ENCODE measurements at places on chromosomes 16 and 17. TPM values are rescaled to one million over a fixed set of nuclear protein-coding genes. Genes with fewer than 3 reads are reported as not detected.
A peak's percentile ranks its signal among the peaks of the same experiment; 100 is the strongest.

CAPNS2 gene
- 0.30 TPM for polyA plus RNA-seq

KIF2B gene
- polyA plus RNA-seq: not detected

DNA sequence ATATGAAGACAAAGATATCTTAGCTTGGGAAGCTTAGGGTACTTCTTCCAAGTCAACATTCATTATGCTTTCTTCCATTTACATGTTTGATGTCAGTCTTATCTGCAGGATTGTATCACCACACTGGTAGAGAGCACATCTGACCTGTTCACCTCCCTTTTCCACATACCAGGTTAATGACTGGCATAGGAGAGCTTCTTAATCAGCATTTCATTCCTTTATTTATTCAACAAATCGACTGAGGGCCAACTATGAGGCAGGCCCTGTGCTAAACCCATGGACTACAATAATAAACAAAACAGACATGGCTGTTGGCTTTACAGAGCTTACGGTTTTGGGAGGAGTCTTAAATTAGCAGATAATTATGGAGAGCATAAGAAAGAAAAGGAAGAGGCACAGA, 378.1 kb upstream of the CDH11 start:
- H3K27me3 ChIP-seq: no peaks in the 10 kb centered on the region
- no peak overlapping the region for H3K4me3 ChIP-seq
- no peaks in the 10 kb centered on the region for H3K4me1 ChIP-seq
- DNase-seq: no peak
- H3K36me3 ChIP-seq: no peaks in the 10 kb centered on the region

- peaks cover 7% of the 10 kb centered on the region for H3K4me1 ChIP-seq
- peak; percentile 51 for DNase-seq
- no peaks in the 10 kb centered on the region for H3K27me3 ChIP-seq
- no peak overlapping the region for H3K4me3 ChIP-seq
- H3K36me3 ChIP-seq: no peaks in the 10 kb centered on the region
Observed at GRCh38 chr17:82297280-82297713, 20.1 kb downstream of the CD7 start.

PIPOX gene
- polyA plus RNA-seq: 0.39 TPM

- no peaks in the 10 kb centered on the region for H3K36me3 ChIP-seq
- H3K27ac ChIP-seq: no peak overlapping the region
- no peaks in the 10 kb centered on the region for H3K27me3 ChIP-seq
- H3K4me1 ChIP-seq: no peaks in the 10 kb centered on the region
Observed at GRCh38 chr16:46947900-46948547, 25.4 kb downstream of the DNAJA2 start.

DNA sequence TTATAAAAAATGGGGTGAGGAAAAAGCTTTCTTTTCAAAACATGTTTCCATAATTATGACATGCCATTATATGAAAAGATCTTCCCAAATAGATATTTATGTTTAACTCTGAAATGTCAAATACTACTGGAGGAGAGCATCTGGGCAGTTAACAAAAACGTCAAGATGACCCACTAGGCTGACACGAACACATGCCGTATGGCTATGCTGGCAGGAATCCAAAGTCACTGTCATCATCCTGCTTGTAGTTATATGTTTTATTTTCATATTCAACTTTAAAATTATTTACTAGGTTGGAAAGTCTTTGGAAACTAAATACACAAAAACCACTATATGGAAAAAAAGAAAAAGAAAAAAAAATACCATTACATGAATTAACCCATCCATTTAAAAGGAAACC, 27.3 kb downstream of the ANKFY1 start:
- H3K36me3 ChIP-seq: peaks cover 17% of the 10 kb centered on the region
- no peak overlapping the region for H3K4me3 ChIP-seq
- no peaks in the 10 kb centered on the region for H3K27me3 ChIP-seq
- H3K27ac ChIP-seq: peak overlapping the region; percentile 3
- peak; percentile 48 for DNase-seq
- peaks cover 2% of the 10 kb centered on the region for H3K4me1 ChIP-seq

AOC2 gene
- polyA plus RNA-seq: 1.5 TPM

GRCh38 chr17:78057113-78057740, 71.3 kb downstream of the TMC6 start:
- H3K27me3 ChIP-seq: no peaks in the 10 kb centered on the region
- peaks cover 18% of the 10 kb centered on the region for H3K36me3 ChIP-seq
- H3K4me1 ChIP-seq: peaks cover under 1% of the 10 kb centered on the region
- DNase-seq: no peak
- no peak overlapping the region for H3K27ac ChIP-seq

- peak overlapping the region; percentile 87 for H3K27ac ChIP-seq
- DNase-seq: no peak
- H3K27me3 ChIP-seq: no peaks in the 10 kb centered on the region
- H3K4me3 ChIP-seq: no peak overlapping the region
Observed at GRCh38 chr17:42247734-42248133, 28.5 kb downstream of the STAT5B start.

LITAFD gene
- not detected for polyA plus RNA-seq

- no peaks in the 10 kb centered on the region for H3K27me3 ChIP-seq
- no peaks in the 10 kb centered on the region for H3K4me1 ChIP-seq
- DNase-seq: no peak
- H3K36me3 ChIP-seq: no peaks in the 10 kb centered on the region
- H3K27ac ChIP-seq: no peak overlapping the region
- no peak overlapping the region for H3K4me3 ChIP-seq
Observed at GRCh38 chr17:44444735-44445105, 55.3 kb upstream of the ITGA2B start.

NPIPA5 gene
- 2.4 TPM for polyA plus RNA-seq

ITPRIPL2 gene
- 12.4 TPM for polyA plus RNA-seq

NXN gene
- 30.5 TPM for polyA plus RNA-seq

- no peak overlapping the region for H3K27ac ChIP-seq
- no peaks in the 10 kb centered on the region for H3K4me1 ChIP-seq
- no peak for DNase-seq
- no peak overlapping the region for H3K4me3 ChIP-seq
- no peaks in the 10 kb centered on the region for H3K27me3 ChIP-seq
- H3K36me3 ChIP-seq: peaks cover 24% of the 10 kb centered on the region
Observed at GRCh38 chr17:21294321-21295035, 10.0 kb downstream of the MAP2K3 start.

DNA sequence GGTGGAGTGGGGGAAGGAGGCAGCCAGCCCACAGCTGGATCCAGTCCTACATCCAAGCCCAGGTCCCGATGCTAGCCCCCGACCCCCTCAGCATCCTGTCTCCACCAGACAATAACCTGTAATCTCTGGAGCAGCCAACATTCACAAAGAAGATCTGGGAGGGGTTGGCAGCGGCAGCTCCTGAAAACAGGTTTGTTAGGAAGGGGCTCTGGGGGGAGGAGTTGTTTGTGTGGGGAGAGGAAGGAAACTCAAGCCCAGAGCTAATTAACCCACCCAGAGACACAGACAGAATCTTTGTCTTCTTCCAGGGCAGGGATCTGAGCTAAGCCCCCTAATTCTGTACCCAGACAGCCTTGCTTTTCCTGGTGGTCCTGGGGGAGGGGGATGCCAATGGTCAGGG, 4.6 kb upstream of the C17orf113 start:
- DNase-seq: no peak
- no peaks in the 10 kb centered on the region for H3K4me1 ChIP-seq
- no peaks in the 10 kb centered on the region for H3K36me3 ChIP-seq
- peaks cover 10% of the 10 kb centered on the region for H3K27me3 ChIP-seq

GRCh38 chr16:89863741-89864526, 9.5 kb upstream of the TCF25 start:
- no peak for DNase-seq
- H3K27ac ChIP-seq: peak overlapping the region; percentile 57
- H3K4me1 ChIP-seq: no peaks in the 10 kb centered on the region
- no peak overlapping the region for H3K4me3 ChIP-seq
- no peaks in the 10 kb centered on the region for H3K36me3 ChIP-seq

ZNF624 gene
- 1.3 TPM for polyA plus RNA-seq

TUBB3 gene
- polyA plus RNA-seq: 1.3 TPM

SNAI3 gene
- polyA plus RNA-seq: 3.8 TPM

DNA sequence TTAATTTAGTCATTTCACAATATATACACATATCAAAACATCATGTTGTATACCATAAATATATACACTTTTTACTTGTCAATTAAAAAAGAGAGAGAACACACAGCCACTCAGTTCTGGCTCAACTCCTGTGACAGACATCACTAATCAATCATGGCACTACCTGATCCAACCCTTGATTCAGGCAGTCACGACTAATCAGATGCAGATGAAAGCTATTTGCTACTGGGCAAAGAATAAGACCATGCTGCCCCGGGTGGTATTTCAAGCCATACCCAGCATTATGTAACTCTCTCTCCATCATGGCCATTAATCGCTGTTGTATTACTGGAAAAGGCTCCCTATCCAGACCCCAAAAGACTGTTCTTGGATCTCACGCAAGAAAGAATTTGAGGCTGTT, 345.7 kb downstream of the HAPSTR1 start:
- peak; percentile 6 for DNase-seq
- H3K27me3 ChIP-seq: no peaks in the 10 kb centered on the region
- H3K27ac ChIP-seq: no peak overlapping the region
- H3K36me3 ChIP-seq: no peaks in the 10 kb centered on the region
- no peak overlapping the region for H3K4me3 ChIP-seq

DNA sequence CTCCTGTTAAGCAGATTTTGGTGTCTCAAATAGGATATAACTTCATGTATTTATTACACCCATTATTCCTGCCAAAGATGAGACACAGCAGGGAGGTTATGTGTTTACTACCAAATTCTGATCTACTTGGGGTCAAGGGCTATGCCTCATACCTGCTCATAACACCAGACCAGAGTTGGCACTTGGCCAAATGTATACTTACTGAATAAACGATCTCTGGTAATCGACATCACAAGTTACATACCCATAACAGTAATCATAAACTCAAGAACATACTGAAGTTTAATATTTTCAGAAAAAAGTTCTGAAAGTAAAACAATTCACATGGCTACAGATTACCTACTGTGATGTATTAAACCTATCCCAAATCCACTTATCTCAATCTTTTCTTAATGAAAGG, 2.9 kb downstream of the TMEM170A start:
- H3K27ac ChIP-seq: no peak overlapping the region
- H3K4me1 ChIP-seq: peaks cover 15% of the 10 kb centered on the region
- no peak overlapping the region for H3K4me3 ChIP-seq
- no peaks in the 10 kb centered on the region for H3K27me3 ChIP-seq
- no peaks in the 10 kb centered on the region for H3K36me3 ChIP-seq
- peak; percentile 28 for DNase-seq

GRCh38 chr16:87707097-87707496, 58.7 kb downstream of the KLHDC4 start:
- no peaks in the 10 kb centered on the region for H3K27me3 ChIP-seq
- no peak for DNase-seq
- no peak overlapping the region for H3K27ac ChIP-seq
- H3K36me3 ChIP-seq: peaks cover 14% of the 10 kb centered on the region
- H3K4me3 ChIP-seq: no peak overlapping the region

CACNG5 gene
- polyA plus RNA-seq: not detected

GRCh38 chr16:28902909-28903308, 22.1 kb downstream of the RABEP2 start:
- H3K27me3 ChIP-seq: no peaks in the 10 kb centered on the region
- no peak overlapping the region for H3K4me3 ChIP-seq
- DNase-seq: no peak
- no peaks in the 10 kb centered on the region for H3K36me3 ChIP-seq

DNA sequence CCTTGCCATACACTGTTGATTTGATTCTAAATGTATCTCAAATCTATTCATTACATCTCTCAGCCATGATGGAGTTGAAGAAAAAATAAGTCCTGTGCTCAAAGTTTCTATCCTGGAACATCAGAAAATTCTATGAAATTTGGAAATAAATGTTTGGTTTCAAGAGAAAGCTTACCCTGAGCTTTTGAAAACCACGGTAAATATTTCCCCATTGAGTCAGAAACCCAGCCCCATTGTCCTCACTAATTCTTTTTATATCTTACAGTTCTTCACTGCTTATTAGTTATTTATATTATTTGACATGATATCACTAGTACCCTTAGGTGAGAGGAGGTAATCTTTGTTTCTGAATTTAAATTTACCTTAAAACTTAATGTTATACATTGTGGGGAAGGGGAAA, 128.5 kb downstream of the MRTFB start:
- no peaks in the 10 kb centered on the region for H3K27me3 ChIP-seq
- DNase-seq: no peak
- no peak overlapping the region for H3K4me3 ChIP-seq
- peaks cover 4% of the 10 kb centered on the region for H3K4me1 ChIP-seq
- H3K36me3 ChIP-seq: no peaks in the 10 kb centered on the region

CCL4 gene
- polyA plus RNA-seq: 8.3 TPM

GRCh38 chr16:72511171-72511570, 339.2 kb upstream of the PMFBP1 start:
- no peaks in the 10 kb centered on the region for H3K4me1 ChIP-seq
- H3K36me3 ChIP-seq: no peaks in the 10 kb centered on the region
- no peak overlapping the region for H3K27ac ChIP-seq
- DNase-seq: no peak

DHRS7C gene
- not detected for polyA plus RNA-seq

NT5M gene
- 1.7 TPM for polyA plus RNA-seq

MT1M gene
- polyA plus RNA-seq: 35.2 TPM

All from lung (tissue), 17 donors.